ENCODE measurements at places on chromosomes 2 and 18.

- no peak for DNase-seq
- peaks cover 47% of the 10 kb centered on the region for H3K4me1 ChIP-seq
- no peak overlapping the region for H3K4me3 ChIP-seq
- H3K27ac ChIP-seq: no peak overlapping the region
- H3K27me3 ChIP-seq: no peaks in the 10 kb centered on the region
- peaks cover 18% of the 10 kb centered on the region for H3K36me3 ChIP-seq
Observed at GRCh38 chr2:96547731-96548171, 11.2 kb downstream of the ARID5A start.

- no peaks in the 10 kb centered on the region for H3K27me3 ChIP-seq
- H3K4me1 ChIP-seq: no peaks in the 10 kb centered on the region
- H3K27ac ChIP-seq: no peak overlapping the region
- H3K4me3 ChIP-seq: no peak overlapping the region
- no peak for DNase-seq
- H3K36me3 ChIP-seq: no peaks in the 10 kb centered on the region
Observed at GRCh38 chr2:65536596-65536995, 104.2 kb upstream of the SPRED2 start.

DNA sequence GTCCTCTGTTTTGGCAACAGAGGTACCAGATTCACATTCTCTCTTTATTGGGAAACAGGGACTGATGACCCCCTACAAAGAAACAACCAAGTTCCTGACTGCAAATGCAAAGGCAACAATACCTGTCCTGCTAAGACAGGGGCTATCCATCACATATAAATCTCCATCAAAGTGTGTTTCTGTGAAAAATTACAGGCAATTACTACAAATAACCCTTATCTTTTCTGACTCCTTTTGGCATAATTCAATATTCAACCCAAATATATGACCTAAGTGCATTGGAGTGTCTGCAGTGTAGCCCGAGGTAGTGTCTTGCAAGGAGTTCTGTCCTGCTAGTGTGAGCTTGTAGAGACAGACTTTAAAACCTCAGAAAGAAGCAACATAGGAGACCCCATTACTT, 35.4 kb downstream of the KCNG3 start:
- H3K27me3 ChIP-seq: no peaks in the 10 kb centered on the region
- no peak for DNase-seq
- H3K27ac ChIP-seq: no peak overlapping the region
- H3K36me3 ChIP-seq: no peaks in the 10 kb centered on the region
- H3K4me3 ChIP-seq: no peak overlapping the region

- no peak for DNase-seq
- no peaks in the 10 kb centered on the region for H3K27me3 ChIP-seq
- H3K4me1 ChIP-seq: peaks cover 69% of the 10 kb centered on the region
- H3K36me3 ChIP-seq: no peaks in the 10 kb centered on the region
- peak overlapping the region; percentile 13 for H3K27ac ChIP-seq
- no peak overlapping the region for H3K4me3 ChIP-seq
Observed at GRCh38 chr2:207532676-207533075, 2.9 kb downstream of the CREB1 start.

DNA sequence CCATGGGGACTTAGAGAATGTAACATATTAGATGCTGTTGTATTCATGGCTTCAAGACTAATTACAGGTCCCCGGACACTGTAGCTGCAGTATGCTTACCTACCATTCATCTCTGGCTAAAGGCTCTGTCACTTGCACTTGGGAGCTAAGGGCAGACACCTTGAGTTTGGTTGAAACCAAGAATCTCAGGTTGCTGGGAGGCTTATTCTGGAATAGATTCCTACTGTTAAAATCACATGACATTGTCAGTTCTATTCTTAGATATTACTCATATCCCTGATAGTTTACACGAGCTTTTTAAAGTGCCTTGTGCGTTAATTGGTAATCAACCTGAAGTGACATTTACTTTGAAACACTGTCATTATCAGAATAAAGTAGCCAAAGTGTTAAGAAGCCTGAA, 73.0 kb upstream of the EPB41L5 start:
- H3K36me3 ChIP-seq: peaks cover 18% of the 10 kb centered on the region
- H3K27me3 ChIP-seq: no peaks in the 10 kb centered on the region
- DNase-seq: no peak
- H3K4me1 ChIP-seq: peaks cover 37% of the 10 kb centered on the region
- no peak overlapping the region for H3K27ac ChIP-seq

DNA sequence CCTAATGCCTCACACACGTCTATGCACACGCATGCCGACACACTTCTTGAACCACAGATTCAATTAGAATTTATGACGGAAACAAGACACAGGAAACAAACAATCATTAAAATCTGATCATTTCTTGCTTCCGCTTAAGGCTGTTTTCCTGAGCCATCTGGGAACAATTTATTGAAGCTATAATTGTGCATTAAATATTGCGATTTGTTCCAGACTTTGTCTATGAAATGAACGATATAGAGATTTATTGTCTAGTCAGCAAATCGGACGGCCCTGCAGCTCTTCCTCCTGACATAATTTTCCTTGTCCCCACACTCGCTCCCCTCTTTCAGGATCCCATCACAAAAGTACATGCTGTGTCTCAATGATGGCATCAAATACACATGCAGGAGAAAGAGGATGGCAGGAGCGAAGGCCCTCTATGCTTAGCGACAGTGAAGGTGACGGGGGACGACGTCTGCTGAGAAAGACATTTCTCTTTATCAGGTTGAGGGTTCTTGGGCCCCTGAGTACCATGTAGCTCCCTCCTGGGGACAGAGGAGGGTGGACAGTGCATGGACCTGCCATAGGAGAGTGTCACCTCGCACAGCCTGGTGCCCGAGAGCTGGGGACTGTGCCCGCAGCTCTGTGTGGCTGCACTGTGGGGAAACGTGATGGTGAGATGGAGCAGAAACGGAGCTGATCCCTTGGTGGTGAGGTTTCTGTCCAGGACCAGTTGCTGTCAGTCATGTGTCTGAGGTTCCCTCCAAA, 157.3 kb downstream of the ACKR3 start:
- DNase-seq: no peak
- H3K27me3 ChIP-seq: no peaks in the 10 kb centered on the region
- H3K4me1 ChIP-seq: no peaks in the 10 kb centered on the region
- H3K27ac ChIP-seq: no peak overlapping the region

DNA sequence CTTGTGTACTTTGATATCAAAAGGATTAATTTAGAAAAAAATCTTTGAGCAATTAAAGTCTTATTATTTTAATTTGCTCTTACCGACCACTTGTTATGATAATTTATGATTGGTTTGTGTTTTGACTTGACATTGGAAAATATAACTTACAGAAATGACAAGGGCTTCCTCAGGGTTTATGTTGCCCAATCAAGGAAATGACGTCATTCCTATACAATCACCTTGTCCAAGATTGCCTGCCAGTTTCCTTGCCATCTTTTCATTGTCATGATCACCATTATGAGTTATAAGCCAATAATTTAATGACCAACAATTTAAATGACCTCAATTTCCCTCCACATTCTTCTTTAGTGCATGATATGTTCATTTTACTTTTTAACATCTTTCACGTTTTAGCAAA, 351.8 kb upstream of the TMEFF2 start:
- H3K4me3 ChIP-seq: no peak overlapping the region
- no peak overlapping the region for H3K27ac ChIP-seq
- no peaks in the 10 kb centered on the region for H3K36me3 ChIP-seq
- H3K4me1 ChIP-seq: no peaks in the 10 kb centered on the region

DNA sequence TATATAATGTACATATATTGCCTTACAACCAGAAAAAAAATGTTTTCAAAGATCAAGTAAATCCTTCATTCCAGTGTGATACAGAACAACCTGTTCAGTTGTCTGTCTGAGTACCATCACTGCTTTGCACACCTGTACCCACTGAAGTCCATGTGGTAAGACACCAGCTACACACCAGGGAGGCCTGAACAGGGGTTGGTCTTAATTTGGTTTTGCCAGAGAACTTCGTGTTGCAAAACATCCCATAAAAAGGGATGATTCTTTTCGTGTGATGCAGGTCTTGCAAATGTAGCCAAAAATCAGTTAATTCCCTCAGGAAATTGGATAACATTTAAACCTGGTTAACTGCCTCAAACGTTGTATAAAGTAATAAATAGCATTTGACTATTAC, 73.7 kb upstream of the SLC1A4 start:
- H3K27me3 ChIP-seq: no peaks in the 10 kb centered on the region
- no peak overlapping the region for H3K27ac ChIP-seq
- H3K36me3 ChIP-seq: no peaks in the 10 kb centered on the region
- no peak for DNase-seq
- no peak overlapping the region for H3K4me3 ChIP-seq

GRCh38 chr2:230216489-230216888, 3.3 kb downstream of the SP110 start:
- H3K4me1 ChIP-seq: peaks cover 32% of the 10 kb centered on the region
- no peaks in the 10 kb centered on the region for H3K27me3 ChIP-seq
- DNase-seq: no peak
- H3K4me3 ChIP-seq: no peak overlapping the region
- H3K27ac ChIP-seq: no peak overlapping the region

- no peak overlapping the region for H3K4me3 ChIP-seq
- no peak overlapping the region for H3K27ac ChIP-seq
- H3K27me3 ChIP-seq: no peaks in the 10 kb centered on the region
- H3K4me1 ChIP-seq: no peaks in the 10 kb centered on the region
Observed at GRCh38 chr18:27793013-27793785, 383.7 kb downstream of the CDH2 start.

- H3K4me3 ChIP-seq: no peak overlapping the region
- H3K36me3 ChIP-seq: no peaks in the 10 kb centered on the region
- DNase-seq: no peak
- H3K27ac ChIP-seq: no peak overlapping the region
Observed at GRCh38 chr2:9548506-9548905, 7.1 kb downstream of the ADAM17 start.

GRCh38 chr2:151640087-151640486, 94.2 kb downstream of the NEB start:
- H3K27me3 ChIP-seq: no peaks in the 10 kb centered on the region
- peaks cover 42% of the 10 kb centered on the region for H3K4me1 ChIP-seq
- H3K27ac ChIP-seq: no peak overlapping the region
- DNase-seq: no peak
- no peak overlapping the region for H3K4me3 ChIP-seq
- H3K36me3 ChIP-seq: no peaks in the 10 kb centered on the region

DNA sequence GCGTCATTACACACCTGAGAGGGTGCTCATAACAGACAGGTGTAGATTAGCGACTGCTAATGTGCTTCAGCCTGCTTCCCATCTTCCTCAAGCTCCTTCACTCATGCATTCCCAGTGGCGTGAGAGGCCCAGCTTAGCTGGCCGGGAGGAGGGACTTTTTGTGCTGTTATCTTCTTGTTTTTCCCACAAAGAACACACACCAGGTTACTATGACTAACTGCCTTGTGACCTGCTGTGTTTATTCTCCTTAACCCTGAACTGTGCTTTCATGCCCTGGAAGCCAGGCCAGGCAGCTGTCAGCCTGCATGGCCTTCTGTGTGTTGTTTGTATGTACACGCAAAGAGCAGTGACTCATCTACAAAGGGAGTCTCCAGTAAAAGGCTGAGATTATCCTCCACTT, 143.8 kb downstream of the PIEZO2 start:
- no peak for DNase-seq
- no peak overlapping the region for H3K4me3 ChIP-seq
- H3K4me1 ChIP-seq: no peaks in the 10 kb centered on the region
- H3K36me3 ChIP-seq: no peaks in the 10 kb centered on the region

DNA sequence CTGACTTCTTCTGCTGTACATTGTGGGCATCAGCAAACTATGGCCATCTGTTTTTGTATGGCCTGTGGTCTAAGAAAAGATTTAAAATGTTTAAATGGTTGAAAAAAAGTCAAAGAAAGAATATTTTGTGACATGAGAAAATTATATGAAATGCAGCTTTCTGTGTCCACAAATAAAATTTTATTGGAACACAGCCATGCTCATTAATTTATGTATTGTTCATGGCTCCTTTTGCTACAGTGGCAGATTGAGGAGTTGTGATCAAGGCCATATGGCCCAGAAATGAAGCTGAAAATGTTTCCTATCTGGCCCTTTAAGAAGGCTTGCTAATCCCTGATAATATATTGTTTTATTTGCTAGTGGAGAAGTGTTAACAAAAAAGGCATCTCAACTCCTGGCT, 162.0 kb downstream of the SLC4A3 start:
- no peak for DNase-seq
- H3K4me1 ChIP-seq: no peaks in the 10 kb centered on the region
- H3K36me3 ChIP-seq: no peaks in the 10 kb centered on the region
- no peak overlapping the region for H3K4me3 ChIP-seq
- no peaks in the 10 kb centered on the region for H3K27me3 ChIP-seq
- no peak overlapping the region for H3K27ac ChIP-seq

GRCh38 chr2:134283661-134284060, 29.8 kb downstream of the MGAT5 start:
- H3K36me3 ChIP-seq: no peaks in the 10 kb centered on the region
- H3K27me3 ChIP-seq: no peaks in the 10 kb centered on the region
- no peak for DNase-seq

DNA sequence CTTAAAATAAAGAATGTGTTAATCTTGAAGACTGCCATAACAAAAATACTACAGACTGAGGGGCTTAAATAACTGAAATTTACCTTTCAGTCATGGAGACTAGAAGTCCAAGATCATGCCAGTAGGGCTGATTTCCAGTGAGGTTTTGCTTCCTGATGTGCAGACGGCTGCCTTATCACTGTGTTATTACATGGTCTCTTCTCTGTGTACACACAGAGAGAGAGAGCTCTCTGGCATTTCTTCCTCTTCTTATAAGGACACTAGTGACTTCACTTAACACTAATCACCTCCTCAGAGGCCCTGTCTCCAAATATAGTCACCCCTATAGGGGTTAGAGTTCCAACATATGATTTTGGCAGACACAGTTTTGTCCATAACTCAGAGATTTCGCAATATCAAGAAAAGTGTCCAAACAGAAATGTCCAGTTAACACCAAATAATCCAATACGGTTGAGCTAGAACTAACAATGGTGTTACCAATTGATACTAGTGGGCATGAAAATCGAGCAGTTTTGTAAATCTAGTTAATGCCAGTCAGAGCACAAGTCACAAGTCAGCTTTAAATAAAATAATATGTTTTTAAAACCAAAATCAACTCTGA, 399.8 kb downstream of the ADCYAP1 start:
- H3K27ac ChIP-seq: no peak overlapping the region
- H3K4me1 ChIP-seq: no peaks in the 10 kb centered on the region
- no peak overlapping the region for H3K4me3 ChIP-seq
- H3K27me3 ChIP-seq: no peaks in the 10 kb centered on the region
- DNase-seq: no peak
